ENCODE measurements at places on chromosomes 5 and 9.

DNA sequence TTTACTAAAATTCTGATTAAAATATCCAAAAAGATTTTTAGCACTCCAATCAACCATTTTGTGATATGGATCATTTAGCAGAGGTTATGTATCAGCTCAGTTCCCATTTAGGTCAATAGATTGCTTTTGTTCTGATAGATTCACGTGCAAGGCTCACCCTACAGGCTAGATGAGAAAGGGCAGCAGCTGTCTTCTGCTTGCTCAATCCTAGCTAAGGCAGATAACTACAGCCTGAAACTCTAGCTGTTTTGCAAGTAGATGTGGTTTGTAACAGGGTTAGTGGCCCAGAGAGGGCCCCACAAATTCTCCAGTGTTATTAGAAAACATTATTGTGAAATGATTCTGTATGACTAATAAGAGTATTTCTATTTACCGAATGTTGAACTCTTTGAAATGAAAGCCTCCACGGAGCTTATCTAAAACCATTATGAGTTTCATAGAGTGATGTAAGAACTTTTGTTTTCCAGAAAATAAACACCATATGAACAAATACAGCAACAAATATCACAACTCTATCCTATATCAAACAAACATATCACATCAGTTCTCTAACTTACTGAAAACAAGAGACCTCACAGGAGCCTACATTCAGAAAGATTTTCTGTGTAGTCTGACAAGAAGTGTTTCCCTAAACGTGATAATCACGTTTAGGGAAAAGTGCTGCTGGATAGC, 841.9 kb upstream of the ACO1 start:
- DNase-seq = peak; percentile 3

- DNase-seq = peak; percentile 60
Measured at GRCh38 chr9:38066914-38067858, 1.8 kb downstream of the SHB start.

DNA sequence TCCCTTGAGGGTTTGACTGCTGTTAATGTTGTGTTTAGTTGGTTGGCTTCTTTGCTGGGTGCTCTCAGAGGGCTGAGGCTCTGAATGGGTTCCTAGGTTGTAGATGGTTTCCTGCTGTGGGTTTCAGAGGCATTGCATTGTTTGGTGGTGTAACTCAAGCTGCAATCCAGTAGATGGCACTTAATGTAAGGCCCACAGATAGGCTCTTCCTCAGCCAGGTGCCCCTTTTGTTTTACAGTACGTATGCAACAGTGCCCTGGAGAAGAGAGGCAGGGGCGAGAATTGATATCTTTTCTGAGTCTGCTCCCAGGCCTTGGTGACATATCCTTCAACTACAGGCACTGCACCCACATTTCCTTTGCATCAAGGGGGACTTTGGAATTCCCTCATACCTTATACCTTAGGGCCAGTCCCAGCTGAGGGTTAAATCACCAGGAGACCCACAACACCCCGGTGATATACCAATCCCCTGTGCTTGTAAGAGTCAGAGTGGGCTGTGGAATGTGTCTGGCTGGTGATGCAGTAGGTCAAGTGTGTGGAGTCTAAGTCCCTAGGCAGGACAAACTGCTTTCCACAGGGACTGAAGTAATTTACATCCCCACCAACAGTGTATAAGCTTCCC, 7.0 kb upstream of the UGT3A2 start:
- no peak for DNase-seq

- no peak for DNase-seq
Measured at GRCh38 chr9:87443461-87443860, 54.2 kb upstream of the DAPK1 start.

DNA sequence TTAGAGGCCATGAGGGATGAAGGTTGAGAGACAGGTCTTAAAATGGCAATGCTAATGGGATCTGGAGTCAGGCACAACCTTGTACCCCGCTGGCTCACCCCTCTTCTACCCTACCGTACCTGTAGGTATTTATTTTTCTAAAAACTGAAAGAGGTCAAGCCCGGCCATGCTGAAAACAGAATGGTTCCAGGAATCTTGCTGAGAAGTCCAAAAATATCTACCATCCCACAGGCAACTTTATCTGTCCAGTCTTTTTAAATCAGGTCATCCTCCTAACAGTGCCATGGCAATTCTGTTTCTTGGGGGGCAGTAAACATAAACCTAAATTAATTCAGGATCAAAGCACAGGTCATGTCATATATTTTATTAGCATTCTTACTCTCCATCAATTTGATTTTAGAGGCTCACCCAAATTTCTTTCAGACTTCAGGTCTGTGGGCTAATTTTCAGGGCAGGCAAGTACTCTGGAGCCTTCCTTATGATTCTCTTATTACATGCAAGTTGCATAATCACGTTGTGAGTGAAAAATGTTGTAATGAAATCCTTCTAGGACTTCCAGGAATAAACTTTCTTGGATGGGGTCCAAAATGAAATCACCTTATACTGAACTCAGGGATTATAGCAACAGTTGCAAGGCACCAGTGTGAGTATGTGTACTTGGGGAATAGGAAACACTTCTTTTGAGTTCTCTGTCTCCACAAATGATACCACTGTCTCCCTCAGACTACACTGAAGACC, 102.7 kb upstream of the NREP start:
- DNase-seq = peak; percentile 46

- peak; percentile 45 for DNase-seq
Measured at GRCh38 chr9:114652776-114653555, 4.6 kb downstream of the TEX53 start.

DNA sequence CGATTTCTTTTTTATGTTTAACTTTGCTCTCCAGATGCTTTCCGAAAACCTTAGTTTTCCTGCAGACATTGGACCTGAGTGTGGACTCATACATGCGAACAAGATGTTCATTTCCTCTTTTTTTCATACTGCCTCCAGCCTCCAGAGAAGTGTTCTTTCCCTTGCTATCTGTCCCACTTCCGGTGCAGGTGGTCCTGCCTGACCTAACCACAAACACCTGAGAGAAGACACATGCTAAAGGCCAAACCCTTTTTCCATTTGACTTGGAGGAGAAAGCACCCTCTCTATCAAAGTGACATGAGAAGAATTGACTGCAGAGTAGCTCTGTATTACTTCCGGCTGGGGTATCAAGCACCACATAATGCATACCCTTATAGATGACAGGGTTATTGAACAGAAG, 334.0 kb downstream of the ARHGEF28 start:
- DNase-seq = no peak

DNA sequence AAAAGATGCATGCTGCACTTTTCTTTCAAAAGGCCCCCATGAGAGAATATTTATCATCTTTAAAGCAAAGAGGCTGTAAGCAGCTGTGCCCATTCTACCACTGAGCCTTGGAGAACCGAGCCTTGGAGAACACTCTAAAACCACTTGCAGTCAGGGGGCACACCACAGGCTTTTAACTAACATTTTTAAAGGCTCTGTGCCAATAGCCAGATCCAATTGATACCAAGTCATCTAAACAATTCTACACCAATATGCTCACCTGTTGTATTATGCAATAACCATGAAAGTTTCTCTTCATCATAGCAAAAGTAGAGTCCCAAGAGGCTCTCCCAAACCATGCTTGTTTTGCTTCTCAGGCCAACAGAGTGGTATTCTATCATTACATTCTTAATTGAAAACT, 1090.5 kb upstream of the SEMA6A start:
- no peak for DNase-seq

GRCh38 chr5:172617817-172618216, 23.2 kb upstream of the NEURL1B start:
- no peak for DNase-seq

DNA sequence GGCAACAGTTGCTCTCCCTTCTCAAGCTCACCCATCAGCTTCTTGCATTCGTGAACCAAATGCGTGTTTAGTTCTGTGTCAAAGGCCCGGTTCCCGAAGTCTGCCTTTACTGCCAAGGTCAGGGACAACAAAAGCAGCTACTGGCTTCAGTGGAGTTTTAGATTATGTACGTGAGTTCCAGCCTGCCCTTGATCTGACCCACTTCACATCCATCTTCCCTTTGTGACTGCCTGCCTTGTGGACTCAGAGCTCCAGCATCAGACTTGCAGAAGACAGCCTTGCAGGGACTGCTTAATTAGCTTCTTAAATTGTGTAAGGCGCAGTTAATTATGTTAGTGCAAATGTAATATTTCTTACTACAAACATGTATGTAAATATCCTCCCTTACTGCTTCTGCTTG, 774.7 kb upstream of the EDIL3 start:
- DNase-seq = no peak

- DNase-seq = no peak
Measured at GRCh38 chr9:74443036-74443750, 53.9 kb upstream of the RORB start.

DNA sequence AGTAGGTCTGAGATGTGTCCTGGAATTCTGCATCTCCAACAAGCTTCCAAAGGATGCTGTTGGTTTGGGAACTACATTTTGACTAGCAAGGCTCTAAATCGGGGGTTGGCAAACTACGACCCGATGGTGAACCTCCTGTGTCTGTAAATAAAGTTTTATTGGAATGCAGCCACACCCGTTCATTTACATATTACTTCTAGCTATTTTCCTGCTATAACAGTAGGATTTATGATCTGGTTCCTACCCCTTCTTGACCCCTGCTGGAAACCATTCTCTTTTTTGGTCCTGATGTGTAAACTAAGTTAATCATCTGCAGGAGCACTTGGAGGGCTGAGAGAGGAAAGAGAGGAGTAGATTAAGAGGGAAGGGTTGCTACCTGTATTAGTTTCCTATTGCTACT, 454.5 kb downstream of the RASEF start:
- DNase-seq = no peak
